ENCODE measurements at places on chromosomes 4 and X.

- no peak for DNase-seq
Measured at GRCh38 chrX:17007134-17007768, 60.8 kb downstream of the REPS2 start.

- DNase-seq, result no peak
Measured at GRCh38 chr4:136505020-136505419, 1027.3 kb downstream of the PCDH18 start.

- DNase-seq, result peak; percentile 45
Measured at GRCh38 chrX:103918571-103919269, 43.7 kb upstream of the TMSB15B start.

DNA sequence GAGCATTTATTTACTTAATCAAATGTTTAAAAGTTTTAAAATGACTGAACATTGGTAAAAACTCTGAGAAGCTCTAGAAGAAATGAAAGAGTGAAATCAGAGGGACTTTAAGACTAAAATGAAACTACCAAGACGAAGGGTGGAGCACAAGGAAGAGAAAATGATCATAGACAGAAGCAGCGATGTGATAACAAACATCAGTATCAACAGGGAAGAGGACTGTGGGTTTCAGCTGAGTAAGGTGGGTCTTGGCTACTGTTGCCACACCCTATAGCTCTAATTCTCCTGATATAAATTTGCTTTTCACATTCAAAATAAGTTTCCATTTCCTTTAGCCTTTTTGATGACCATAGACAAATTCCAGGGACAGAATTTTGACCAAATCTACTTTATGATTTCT lies 18.4 kb downstream of the SOD3 start:
- DNase-seq, result no peak

GRCh38 chrX:24266996-24267395 lies 46.9 kb downstream of the SUPT20HL2 start:
- no peak for DNase-seq

GRCh38 chrX:136823175-136823574 lies 42.4 kb upstream of the ARHGEF6 start:
- no peak for DNase-seq

DNA sequence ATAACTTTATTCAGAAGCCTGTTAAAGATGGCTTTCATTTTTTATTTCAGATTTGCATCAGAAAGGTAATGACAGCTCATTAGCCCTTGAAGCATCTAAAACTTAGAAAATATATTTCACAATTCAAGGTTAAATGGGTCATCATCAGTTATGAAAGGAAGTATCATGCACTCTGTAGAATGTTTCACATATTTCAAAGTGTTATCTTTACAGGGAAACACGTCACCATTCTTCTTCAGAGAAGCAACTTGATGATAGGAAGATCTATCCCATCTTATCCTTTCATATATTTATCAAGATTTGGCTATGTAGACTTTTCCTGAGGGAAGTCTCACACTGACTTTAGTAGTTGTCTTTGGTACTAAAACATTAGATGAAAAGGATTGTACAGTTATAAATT lies 277.8 kb downstream of the TENM3 start:
- no peak for DNase-seq

- no peak for DNase-seq
Measured at GRCh38 chrX:124005228-124005627, 43.7 kb downstream of the STAG2 start.

- no peak for DNase-seq
Measured at GRCh38 chr4:124535003-124535402, 177.5 kb downstream of the ANKRD50 start.

DNA sequence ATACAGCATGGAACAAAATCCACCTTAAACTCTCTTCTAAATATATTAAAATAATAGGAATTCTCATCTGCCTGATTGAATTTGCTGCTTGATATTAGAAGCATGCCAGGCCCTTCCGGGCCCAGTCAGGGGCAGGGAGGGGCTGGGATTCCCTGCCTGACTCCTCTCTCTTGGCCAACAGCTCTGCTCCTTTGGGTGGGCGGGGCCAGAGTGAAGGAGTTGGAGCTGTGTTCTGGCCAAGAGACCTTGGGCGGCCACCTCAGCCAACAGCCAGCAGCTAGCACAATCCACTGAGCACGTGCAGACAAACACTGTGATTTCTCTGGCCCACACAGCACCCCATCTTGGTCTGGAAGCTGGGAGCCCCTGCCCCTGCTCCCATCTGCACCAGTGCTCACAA lies 140.3 kb downstream of the PJA1 start:
- DNase-seq, result no peak

DNA sequence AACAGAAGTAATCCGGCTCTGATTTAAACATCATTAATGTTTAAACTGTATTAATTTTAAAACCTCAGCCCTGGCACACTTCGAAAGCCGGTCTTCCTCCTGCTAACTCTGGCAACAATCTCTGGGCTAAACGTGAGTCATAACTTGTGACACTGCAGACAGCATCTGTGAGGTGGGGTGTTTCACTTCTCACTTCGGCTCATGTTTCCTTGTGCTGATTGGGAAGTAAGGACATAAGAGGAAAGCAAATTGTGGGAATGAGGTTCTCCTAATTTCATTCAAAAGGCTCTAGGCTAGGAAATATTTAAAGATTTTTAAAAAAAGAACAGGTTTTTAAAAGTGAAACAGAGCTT lies 139.9 kb upstream of the USP9X start:
- no peak for DNase-seq

DNA sequence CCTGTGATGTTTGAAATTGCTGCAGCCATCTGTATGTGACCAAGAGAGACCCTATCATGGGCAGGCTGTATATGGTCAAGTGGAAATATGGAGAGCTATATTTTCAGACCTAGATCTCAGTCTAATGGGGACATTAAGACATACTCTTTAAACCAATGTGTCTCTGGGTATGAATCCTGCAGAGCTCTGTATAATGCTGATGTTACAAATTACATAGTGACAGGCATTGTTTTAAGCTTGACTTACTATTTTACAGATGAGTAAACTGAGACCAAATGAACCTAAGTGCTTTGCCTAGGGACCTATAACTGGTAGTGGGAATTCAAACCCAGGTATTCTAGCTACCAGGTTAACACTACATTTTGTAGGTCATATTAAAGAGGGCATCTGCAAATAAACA lies 71.3 kb upstream of the GRXCR1 start:
- no peak for DNase-seq

DNA sequence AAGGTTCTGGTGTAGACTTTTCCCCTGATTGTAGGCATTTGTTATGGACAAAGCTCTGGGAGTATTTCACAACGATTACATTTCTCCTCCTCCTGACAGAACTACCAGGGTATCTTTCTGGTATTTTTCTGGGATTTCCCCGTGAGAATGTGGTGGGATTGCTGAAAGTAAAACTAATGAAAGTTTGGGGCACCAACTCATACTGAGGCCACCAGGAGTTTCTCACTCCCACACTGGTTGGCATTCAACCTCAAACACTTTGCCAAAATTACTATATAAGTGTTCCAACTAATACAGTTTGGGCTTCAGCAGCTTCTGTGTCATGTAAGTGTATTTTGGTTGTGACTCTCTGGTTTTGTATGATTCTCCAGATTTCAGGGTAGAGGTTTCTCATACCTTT lies 855.1 kb downstream of the GLUD2 start:
- DNase-seq, result no peak

DNA sequence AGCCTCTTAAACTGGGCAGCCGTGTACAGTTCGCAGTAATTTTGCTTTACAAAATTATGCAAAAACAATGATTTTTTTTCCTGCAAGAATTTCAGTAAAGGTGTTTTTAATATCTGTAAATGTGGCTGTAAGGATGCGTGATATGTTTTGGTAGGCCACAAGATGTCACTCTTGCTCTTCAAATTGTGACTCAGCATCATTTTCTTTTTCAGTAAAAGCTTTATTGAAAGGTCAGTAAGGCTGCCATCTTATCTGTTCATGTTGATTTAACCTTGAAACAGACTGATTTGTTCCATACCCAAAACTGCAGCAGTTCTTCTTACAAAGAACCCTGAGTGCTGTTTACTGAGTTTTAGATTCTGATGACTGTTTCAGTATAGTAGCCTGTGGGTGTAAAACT lies 39.9 kb downstream of the TXLNG start:
- no peak for DNase-seq

- no peak for DNase-seq
Measured at GRCh38 chr4:140756319-140757231, at the start of gene TBC1D9. TSS of gene TBC1D9 (minus strand) at chr4:140756385. CDS start at chr4:140756045, 340 bp downstream.

- DNase-seq, result no peak
Measured at GRCh38 chrX:30504309-30504708, 73.3 kb downstream of the TASL start.

DNA sequence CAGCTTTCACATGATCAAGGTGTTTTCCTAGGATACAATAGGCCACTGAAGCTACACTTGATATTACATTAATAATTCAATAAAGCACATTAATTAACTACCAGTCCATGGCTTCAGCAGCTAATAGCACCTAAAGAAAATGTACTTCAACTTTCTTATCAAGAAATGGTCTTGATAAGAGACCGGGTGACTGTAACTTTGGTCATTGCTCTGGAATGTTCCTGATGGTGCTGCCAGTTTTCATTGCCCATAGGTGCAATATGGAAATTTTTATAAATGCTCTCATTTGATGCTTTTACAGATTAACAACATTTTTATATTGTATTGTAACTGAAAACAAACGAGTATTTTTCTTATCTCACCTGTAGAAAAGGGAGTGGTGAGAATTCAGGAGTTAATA lies 165.4 kb downstream of the SHROOM3 start:
- no peak for DNase-seq

DNA sequence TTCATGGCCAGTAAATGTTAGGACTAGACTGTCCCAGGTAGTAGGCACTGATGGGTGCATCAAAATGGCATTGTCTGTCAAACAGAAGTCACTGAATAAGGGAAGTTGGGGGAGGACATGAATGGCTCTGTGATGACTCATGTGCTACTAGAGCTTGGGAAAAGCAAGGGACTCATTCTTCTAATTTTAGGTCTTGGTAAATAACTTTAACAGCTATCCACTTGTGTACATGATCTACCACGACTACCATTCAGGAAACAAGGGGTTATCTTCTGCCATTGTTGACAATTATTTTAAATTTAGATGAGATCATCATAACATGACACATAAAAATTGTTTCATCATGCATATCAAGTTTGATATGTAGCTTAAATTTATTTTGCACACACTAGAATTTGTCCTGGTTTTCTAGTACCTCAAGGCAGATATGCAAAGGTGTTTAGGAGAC lies 6.3 kb downstream of the AREG start:
- DNase-seq, result no peak

- DNase-seq, result no peak
Measured at GRCh38 chr4:150007512-150007911, 70.7 kb upstream of the DCLK2 start.

DNA sequence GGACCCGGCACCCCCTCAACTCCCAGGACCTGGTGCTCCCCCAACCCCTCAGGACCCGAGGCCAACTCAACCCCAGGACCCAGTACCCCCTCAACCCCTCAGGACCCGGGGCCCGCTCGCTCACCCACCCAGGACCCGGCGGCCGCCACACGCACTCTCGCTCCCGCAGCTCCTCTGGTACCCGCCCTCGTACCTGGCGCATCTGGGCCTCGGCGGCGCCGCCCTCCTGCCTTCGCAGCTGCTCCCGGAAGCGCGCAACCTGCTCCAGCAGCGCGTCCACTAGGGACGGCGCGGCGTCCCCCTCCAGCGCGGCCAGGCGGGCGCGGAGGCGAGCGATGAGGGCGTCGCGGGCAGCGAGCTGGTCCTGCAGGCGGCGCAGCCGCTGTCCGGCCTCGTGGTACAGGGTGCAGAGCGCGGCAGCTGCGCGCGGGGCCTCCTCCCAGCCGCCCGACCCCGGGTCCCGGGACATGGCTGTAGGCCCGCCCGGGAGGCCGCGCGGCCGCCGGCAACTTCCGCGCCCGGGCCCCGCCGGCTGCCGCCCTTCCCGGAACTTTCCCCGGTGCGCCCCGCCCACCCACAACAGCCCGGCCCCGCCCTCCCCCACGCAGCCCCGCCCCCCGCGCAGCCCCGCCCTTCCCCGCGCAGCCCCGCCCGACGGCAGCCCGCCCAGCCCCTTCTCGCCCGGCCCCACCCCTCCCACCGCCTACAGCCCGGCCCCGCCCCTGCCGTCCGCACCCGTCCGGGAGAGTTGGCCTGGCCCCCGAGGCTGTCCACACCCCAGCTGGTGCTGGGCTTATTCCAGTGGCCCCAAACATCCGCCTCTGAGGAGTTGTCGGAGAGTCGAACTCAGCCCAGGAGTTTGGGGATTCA lies at the start of gene TNIP2:
Gene TNIP2 (minus strand): TSS at position 516 of the 870 bp plus-strand sequence. CDS start 47 bp downstream, at position 469.
- peak; percentile 80 for DNase-seq

DNA sequence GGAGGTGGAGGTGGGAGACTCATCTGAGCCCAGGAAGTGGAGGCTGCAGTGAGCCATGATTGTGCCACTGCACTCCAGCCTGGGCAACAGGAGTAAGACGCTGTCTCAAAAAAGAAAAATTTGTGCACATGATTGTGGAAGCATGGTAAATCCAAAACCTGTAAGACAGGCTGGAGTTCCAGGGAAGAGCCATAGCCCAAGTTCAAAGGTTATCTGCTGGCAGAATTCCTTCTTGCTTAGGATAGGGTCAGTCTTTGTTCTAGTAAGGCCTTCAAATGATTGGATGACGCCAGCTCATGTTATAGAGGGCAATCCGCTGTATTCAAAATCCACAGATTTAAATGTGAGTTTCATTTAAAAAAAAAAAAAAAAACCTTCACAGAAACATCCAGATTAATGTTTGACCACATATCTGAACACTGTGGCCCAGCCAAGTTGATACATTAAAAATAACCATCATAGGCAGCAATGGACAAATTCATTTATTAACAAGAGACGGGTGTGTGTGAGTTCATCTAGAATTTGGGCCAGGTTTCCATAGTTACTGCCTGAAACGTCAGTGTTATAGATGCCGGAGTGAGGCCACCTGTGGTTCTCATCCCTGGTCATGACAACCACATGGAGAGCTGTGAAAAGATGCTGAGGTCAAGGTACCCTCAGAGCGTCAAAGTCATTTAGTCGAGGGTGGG lies 35.2 kb upstream of the SLC2A9 start:
- DNase-seq, result no peak

GRCh38 chrX:75893281-75893680 lies 108.2 kb upstream of the MAGEE2 start:
- DNase-seq, result no peak

DNA sequence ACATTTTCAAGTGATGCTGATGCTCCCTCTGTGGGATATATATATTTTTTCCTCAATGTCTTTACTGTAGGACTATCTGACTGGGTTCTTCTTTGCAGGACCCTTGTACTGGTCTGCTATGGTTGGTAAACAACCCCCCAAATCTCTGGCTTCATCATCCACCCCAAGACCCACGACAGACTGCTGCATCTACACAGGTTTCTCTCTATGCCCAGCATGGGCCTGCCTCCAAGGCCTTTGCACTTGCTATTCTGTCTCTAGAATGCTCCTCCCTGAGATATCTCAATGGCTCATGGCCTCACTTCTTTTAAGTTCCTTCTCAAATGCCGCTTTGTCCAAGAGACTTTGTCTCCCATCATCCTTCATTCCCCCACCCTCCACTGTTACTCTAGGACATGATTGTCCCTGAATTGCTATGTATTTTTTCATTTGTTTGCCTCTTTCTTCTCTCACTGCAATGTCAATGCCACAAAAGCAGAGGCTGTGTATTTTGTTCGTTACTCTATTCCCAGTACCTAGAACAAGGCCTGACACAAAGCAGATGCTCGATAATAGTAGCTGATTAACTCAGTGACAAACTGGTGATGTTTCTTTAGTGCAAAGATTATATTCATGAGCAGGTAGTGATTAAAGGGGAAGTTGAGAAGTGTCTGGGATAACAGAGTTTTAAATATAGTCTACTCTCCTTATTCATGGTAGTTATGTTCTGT lies 6.6 kb downstream of the EVC start:
- DNase-seq, result no peak

- no peak for DNase-seq
Measured at GRCh38 chrX:66632473-66632872, 6.4 kb downstream of the EDA2R start.

- peak; percentile 66 for DNase-seq
Measured at GRCh38 chr4:140149846-140150635, 3.9 kb downstream of the MAML3 start.

All from T-helper 1 cell (primary cell).